ENCODE measurements at places on chromosomes 1 and 21. TPM values are rescaled to one million over a fixed set of nuclear protein-coding genes. Genes with fewer than 3 reads are reported as not detected.

The PLA2G4A gene
- 0.49 TPM for polyA plus RNA-seq

The IGSF5 gene
- polyA plus RNA-seq = 0.08 TPM

The TSPEAR gene
- 0.03 TPM for polyA plus RNA-seq

The PRR9 gene
- polyA plus RNA-seq = not detected

The C1QA gene
- polyA plus RNA-seq = not detected

The LCE3E gene
- not detected for polyA plus RNA-seq

The GNG12 gene
- 41.2 TPM for polyA plus RNA-seq

The TPTE gene
- polyA plus RNA-seq = not detected

The AGMAT gene
- polyA plus RNA-seq = 0.66 TPM

The AMIGO1 gene
- 0.93 TPM for polyA plus RNA-seq

The LRRC7 gene
- polyA plus RNA-seq = 0.03 TPM

The KLHDC8A gene
- polyA plus RNA-seq = 0.03 TPM

The SSBP3 gene
- polyA plus RNA-seq = 26.2 TPM

The C4BPA gene
- not detected for polyA plus RNA-seq

The TOE1 gene
- polyA plus RNA-seq = 17.3 TPM

The FAM163A gene
- polyA plus RNA-seq = 1.1 TPM

The RPTN gene
- polyA plus RNA-seq = not detected

The CD1C gene
- polyA plus RNA-seq = not detected

The GLIS1 gene
- polyA plus RNA-seq = 0.05 TPM

The RAB42 gene
- 5.5 TPM for polyA plus RNA-seq

The TSPAN1 gene
- 12.2 TPM for polyA plus RNA-seq

The PLEKHA6 gene
- polyA plus RNA-seq = 3.1 TPM

The AGRN gene
- 31.6 TPM for polyA plus RNA-seq

GRCh38 chr1:36465731-36466369 lies 1.7 kb upstream of the MRPS15 start:
- no peak for DNase-seq

GRCh38 chr1:25527946-25528595 lies 15.3 kb upstream of the LDLRAP1 start:
- no peak for DNase-seq

DNA sequence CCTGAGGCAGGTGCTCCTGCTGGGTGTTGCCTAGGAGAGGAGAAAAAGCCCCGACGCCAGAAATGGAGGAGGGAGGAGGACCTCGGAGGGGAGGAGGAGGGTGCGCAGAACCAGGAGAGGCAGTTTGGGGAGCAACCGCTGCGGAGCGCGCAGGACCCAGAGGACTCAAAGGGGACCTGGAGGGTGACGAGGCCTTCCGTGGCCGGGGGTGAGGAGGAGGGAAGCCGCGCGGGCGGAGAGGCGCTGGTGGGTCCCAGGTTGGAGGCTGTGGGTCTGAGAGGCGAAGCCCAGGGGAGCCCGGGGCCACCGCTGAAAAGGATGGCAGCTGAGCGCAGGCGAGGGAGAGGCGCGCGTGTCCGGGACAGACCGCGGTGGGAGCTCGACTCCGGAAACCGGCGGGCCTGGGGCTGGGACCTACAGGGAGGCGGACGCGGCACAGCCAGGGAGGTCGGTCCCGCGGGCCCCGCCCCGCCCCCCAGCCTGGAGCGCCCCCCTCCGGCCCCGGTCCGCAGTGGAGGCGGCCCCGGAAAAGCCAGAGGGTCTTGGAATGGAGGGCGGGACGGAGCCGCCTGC lies 15.1 kb downstream of the RNF223 start:
- DNase-seq = no peak

- DNase-seq = peak; percentile 77
Observed at GRCh38 chr1:67853704-67854103, 20.4 kb upstream of the GNG12 start.

- no peak for DNase-seq
Observed at GRCh38 chr1:58401991-58402390, 144.5 kb downstream of the OMA1 start.

DNA sequence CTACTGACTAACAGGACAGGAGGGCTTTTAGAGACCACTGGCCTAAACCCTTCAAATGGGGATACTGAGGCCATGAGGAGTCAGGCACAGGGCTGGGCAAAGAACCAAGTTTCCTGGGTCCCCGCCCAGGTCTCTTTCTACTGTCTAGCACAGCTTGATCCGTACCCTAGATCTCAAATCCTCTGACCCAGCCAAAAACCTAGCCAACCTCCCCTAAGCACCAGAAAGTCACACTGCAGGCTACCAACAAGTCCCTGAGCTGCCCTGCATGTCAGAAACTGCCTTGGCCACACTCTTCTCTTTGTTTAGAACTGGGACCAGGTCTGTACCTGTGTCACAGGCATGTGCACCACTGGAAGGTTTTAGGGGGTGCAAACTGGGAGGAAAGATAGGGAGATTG lies 33.6 kb downstream of the AHDC1 start:
- no peak for DNase-seq

DNA sequence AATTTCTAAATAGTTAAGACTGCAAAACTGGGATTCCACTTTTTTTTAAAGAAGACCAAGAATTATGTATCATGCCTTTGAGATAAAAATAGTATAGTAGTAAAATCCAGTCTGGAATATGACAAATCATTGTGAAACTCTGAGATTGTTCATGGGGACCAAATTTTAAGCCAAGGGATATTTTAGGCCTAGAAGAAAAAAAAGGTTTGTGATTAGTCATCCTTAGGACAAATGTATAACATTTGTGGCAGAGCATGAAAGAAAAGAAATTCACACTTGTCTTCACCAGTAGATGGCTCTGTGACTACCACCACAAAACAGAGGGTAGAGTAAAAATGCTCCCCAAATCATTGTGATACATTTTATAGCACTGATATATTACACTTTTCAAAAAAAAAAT lies 226.1 kb downstream of the KCTD3 start:
- DNase-seq = no peak

GRCh38 chr1:116259663-116260062 lies 113.4 kb upstream of the ATP1A1 start:
- DNase-seq = no peak

DNA sequence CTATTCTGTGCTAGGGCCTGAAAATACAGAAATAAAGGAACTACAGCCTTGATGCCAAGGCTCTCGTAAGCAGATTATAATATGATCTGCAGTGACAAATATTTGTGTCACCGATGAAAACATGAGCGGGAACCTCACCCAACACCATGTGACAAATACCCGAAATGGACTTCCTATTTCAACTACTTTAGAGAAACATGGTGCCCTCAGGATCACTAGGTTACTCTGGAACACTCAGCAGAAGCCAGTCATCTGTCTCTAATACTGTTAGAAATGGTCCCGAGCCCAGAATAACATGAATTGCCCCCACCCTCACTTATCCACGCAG lies 463 bp upstream of the VAMP3 start:
- no peak for DNase-seq

DNA sequence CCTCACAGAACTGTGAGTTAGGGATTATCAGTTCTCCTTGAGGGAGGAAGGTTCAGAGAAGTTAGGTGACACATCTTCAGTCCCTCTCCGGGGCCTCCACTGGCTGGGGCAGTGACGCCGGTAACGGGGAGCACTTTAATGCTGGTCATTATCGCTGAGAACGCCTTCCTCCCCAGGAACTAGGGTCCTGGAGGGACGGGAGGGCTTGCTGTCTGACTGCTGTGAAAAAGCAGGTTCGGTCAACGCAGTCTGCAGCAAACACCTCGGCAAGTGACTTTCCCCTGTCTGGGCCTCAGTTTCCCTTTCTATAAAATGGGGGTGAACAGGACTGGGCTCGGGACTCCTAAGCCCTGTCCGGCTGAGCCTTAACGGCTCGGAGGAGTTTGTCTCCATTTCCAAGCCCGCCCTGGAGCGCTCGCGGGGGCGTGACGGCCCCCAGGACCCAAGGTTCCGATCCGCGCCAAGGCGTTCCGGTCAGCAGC lies 341 bp upstream of the TMEM61 start:
- DNase-seq = no peak

DNA sequence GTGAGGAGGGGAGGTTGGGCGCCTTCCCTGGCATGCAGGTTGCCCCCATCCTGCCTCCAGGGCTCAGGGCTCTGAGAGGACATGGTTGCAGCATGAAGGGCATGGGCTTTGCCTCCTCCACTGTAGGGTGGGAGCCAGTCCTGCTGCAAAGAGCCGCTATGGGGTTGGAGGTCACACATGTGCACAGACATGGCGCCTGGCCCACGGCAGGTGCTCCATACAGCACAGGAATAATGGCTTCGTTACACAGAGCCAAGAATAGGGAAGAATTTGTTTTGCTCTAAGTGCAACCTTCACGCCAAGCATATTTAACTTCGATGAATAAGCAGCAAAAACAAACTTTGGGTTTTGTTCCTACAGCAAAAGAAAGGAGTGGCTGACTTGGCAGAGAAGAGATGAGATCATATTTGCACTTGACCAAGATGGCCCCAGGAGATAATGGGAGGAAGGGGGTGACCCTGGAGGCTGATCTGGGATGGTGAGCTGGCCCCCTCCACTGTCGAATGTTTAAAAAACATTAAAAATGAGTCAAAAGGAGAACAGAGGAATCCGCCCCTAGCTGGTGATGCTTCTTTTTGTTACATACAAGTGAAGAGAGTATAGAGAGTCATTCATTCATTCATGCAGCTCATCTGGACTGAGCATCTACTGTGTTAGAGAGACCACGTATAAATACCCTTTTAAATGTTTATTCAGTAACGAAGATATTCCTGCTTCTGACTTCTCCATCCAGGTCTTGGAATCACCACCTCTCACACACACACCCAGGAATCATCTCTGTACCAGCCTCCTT lies 12.4 kb upstream of the C2CD2 start:
- DNase-seq = no peak

DNA sequence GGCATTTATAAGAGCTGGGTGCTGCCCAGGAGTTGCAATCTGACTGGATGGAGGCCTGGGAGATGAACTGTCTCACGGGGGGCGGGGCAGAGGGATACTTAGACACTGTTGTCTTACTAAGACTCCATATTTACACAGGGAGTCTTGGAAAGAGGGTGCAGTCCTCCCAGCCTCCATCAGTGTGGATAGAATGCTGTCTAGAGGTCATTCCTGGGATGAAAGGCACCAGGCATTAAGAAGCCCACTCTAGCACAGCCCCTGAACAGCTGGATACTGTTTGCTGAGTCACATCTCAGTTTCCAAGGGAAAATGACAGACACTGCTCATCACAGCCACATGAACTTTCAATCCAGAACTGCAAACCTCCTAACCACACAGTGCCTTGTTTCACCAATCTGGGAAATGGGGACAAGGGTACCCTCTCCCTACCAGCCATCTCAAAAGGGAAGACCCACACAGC lies 43.3 kb downstream of the SSBP3 start:
- no peak for DNase-seq

DNA sequence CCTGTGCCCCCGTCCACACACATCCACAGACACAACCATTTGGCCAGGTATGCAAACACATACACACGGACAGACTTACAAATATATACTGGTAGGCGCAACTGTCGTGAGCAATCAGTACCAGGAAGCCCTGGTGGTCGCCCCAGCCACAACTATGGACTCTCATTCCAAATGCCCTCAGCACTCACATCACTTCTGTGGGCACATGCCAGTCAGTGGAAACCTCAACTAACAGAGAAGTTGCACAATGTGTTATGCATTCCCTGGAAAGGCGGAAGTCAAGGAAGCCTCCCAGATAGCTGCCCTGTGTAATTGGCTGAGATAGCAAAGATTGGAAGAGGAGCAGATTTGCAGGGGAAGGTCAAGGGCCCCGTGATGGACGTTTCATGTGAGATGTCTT lies 1.4 kb upstream of the HEYL start:
- no peak for DNase-seq

GRCh38 chr21:42465008-42465802 lies 30.8 kb downstream of the RSPH1 start:
- no peak for DNase-seq

DNA sequence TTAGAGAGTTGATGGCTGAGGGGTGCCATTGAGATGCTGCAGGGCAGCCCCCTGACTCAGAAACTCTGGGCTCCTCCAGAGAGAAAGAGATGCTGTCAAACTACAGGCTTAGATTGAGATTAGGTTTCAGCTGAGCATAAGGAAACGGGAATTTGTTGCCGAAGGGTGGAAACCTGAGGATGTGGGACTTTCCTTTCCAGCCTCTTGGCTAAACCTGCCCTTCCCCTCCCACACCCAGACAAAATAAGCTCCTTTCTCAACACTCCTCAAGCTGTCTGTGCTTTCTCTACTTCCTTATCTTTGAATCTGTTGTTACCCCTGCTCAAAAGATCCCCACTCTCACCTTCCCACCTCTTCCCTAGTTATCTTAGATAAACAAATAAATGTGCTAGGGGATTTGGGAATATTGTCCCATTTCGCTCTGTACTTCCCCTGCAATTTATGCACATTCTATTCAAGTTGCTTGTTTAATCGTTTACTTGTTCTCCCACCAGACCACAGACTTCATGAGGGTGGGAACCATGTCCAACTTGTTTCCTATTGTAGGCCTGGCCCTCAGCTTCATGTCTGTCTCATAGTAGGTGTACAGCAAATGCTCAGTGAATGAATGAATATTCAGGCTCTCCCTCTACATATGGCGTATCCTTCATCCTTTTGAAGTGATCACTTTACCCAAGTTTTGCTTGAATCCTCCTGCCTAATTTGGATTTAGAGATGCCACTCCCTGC lies 30.6 kb upstream of the MARK1 start:
- DNase-seq = no peak

- DNase-seq = no peak
Observed at GRCh38 chr1:201420608-201421002, 925 bp downstream of the TNNI1 start.

DNA sequence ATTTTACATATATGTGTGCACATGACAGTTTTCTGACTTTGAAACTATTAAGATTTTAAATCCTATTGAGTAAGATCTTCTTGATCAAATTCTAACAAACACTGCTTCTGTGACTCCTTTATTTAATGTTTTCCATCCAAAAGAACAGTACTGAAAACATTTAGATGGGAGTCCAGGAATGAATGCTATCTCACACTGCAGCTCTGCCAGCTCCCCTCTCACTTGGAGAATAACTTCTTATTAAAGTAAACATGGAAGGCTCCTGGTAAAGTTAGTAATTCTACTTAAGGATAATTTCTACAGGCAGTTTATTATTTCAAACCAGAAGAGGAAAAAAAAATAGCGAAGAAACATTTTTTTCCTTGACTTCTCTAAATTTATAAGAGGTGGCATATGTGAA lies 349.1 kb downstream of the DPYD start:
- DNase-seq = no peak

GRCh38 chr1:26690157-26690556 lies 5.7 kb upstream of the ARID1A start:
- no peak for DNase-seq

GRCh38 chr1:55877437-55878232 lies 662.5 kb upstream of the USP24 start:
- DNase-seq = no peak

- peak; percentile 5 for DNase-seq
Observed at GRCh38 chr1:100597061-100597741, 59.3 kb downstream of the GPR88 start.
